ENCODE measurements at places on chromosomes 4 and X. TPM values are rescaled to one million over a fixed set of nuclear protein-coding genes. Genes with fewer than 3 reads are reported as not detected.

The PFKFB1 gene
- total RNA-seq: 0.34 TPM

The CLIC2 gene
- 8.9 TPM for total RNA-seq

The ARHGAP4 gene
- total RNA-seq: 6.8 TPM

The GATA1 gene
- total RNA-seq: not detected

The MOSPD2 gene
- total RNA-seq: 4.9 TPM

The COPS4 gene
- 48.2 TPM for total RNA-seq

The PNCK gene
- total RNA-seq: 6.4 TPM

The SNCA gene
- 4.1 TPM for total RNA-seq

The DIPK2B gene
- total RNA-seq: 42.0 TPM

The SERTM2 gene
- not detected for total RNA-seq

The HSFX4 gene
- not detected for total RNA-seq

The KLHL4 gene
- 0.44 TPM for total RNA-seq

The REPS2 gene
- 7.4 TPM for total RNA-seq

The BEX1 gene
- total RNA-seq: 3.5 TPM

The RGN gene
- total RNA-seq: 23.6 TPM

The HPSE gene
- total RNA-seq: 0.38 TPM

The PABPC5 gene
- total RNA-seq: 0.21 TPM

The ITIH6 gene
- not detected for total RNA-seq

The MAGEA9B gene
- not detected for total RNA-seq

The SPATA18 gene
- 0.74 TPM for total RNA-seq

GRCh38 chrX:115583496-115584004 lies 22.6 kb downstream of the PLS3 start:
- H3K27me3 ChIP-seq: no peaks in the 10 kb centered on the region
- H3K4me3 ChIP-seq: peak overlapping the region; percentile 30

- no peaks in the 10 kb centered on the region for H3K27me3 ChIP-seq
- H3K36me3 ChIP-seq: no peaks in the 10 kb centered on the region
- H3K4me1 ChIP-seq: no peaks in the 10 kb centered on the region
- DNase-seq: no peak
- H3K27ac ChIP-seq: no peak overlapping the region
- no peak overlapping the region for H3K4me3 ChIP-seq
Observed at GRCh38 chr4:78975865-78976264, 36.6 kb upstream of the PAQR3 start.

DNA sequence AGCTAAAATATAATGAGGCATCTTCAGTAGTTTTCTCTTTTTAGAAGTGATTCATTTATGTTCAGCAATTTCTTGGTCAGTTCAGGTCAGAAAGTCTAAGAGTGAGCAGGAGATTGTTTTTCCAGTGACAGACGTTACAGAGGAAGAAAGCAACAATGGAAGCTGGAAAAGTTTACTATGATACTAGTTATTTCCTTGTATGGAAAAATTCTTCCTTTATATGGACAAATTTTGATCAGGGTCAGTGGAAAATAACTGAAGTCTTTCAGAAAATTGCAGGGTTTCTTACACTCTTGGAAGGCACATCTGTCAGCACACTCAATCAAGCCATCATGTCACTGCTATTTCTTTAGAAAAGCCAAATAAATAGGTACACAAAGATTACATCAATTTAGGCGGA lies 1120.7 kb downstream of the FAT4 start:
- no peak overlapping the region for H3K27ac ChIP-seq
- H3K36me3 ChIP-seq: no peaks in the 10 kb centered on the region

- peak; percentile 21 for DNase-seq
- peaks cover 98% of the 10 kb centered on the region for H3K36me3 ChIP-seq
- no peak overlapping the region for H3K27ac ChIP-seq
- no peaks in the 10 kb centered on the region for H3K4me1 ChIP-seq
- H3K27me3 ChIP-seq: no peaks in the 10 kb centered on the region
Observed at GRCh38 chr4:3217771-3218170, 31.2 kb upstream of the MSANTD1 start.

DNA sequence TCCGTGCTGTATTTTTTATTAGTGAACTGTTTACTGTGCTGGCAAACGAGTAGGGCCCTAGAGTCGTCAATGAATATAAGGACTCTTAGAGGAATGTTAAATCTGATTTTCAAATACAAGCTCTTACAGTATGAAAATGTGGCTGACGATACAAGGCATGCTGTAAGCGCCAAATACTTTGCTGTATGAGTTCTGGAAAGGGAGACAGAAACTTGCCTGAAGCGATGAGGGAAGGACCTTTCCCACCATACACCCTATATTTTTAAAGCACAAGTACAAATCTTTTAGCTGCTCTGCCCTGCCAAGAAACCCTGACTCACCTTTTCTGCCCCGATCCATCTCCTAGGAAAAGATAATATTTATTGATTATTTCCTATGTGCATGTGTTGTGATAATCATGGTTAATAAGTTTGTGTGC lies 15.7 kb upstream of the RUFY3 start:
- peak overlapping the region; percentile 84 for H3K4me3 ChIP-seq
- DNase-seq: no peak
- peaks cover 18% of the 10 kb centered on the region for H3K4me1 ChIP-seq
- H3K27ac ChIP-seq: peak overlapping the region; percentile 93

DNA sequence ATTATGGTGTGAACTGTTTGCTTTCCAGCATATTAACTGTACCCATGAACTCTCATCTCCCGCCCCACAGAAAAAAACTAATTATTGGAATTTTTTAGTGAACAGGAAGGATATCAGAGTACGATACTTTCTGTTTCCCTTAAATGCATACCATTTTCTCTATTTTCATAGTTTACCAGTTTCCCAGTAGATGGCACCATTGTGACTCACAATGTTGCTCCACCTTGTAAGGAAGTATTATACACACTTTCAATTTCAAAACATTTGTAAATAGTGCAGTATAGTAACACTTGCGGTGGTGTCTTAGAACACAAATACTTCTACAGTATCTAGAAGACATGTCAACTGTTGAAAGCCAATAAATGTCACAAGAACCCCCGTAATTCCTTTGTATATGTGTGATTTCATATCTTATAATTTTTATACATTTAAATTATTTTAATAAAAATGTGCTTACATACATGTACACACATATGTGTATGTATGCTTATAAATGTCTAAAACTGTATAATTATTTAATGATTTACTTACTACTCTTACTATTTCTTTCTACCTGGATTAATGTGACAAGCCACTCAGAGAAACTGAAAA lies 167.3 kb downstream of the SLIT2 start:
- DNase-seq: no peak
- H3K4me3 ChIP-seq: no peak overlapping the region
- H3K36me3 ChIP-seq: no peaks in the 10 kb centered on the region
- no peaks in the 10 kb centered on the region for H3K4me1 ChIP-seq
- no peak overlapping the region for H3K27ac ChIP-seq

DNA sequence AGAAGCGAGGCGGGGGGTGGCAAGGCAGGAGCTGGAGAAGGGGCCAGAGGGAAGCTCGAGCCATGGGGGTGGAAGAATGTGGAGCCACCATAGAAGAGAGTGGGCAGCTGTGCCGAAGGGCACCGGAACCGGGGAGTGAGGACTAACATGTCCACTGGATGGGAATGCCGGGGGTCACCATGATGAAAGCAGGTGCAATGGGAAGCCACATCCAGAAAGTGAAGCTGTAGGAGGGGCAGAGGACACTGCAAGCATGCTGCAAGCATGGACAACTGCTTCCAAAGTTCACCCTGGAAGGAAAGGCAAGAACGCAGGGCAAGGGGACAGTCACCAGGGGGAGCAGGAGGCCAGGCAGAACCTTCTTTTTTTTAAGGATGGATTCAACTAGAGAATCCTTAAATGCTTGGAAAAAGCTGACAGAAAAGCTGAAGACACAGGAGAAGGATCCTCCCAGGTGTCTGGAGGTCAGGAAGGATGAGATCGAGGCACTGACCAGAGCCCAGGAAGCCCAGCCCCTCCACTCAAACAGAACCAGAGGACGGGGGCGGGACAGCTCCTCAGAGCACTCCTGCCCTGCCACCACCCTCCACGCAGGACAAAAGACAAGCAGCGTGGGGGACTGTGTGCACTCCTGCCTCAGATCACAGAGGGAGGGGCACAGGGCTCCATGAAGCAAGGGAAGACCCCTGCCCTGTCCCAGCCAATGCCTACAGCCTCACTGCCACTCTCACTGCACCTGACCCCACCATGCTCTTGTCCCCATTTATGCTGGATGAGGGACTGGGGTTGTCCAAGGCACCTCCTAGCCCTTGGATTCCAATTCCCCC lies 169.2 kb downstream of the AFAP1 start:
- no peaks in the 10 kb centered on the region for H3K27me3 ChIP-seq
- H3K27ac ChIP-seq: no peak overlapping the region
- peaks cover 8% of the 10 kb centered on the region for H3K4me1 ChIP-seq
- DNase-seq: peak; percentile 23

- H3K36me3 ChIP-seq: no peaks in the 10 kb centered on the region
- DNase-seq: no peak
- H3K4me3 ChIP-seq: no peak overlapping the region
- no peaks in the 10 kb centered on the region for H3K27me3 ChIP-seq
- H3K4me1 ChIP-seq: no peaks in the 10 kb centered on the region
Observed at GRCh38 chrX:79078114-79078513, 66.4 kb upstream of the GPR174 start.

- H3K4me1 ChIP-seq: no peaks in the 10 kb centered on the region
- H3K27ac ChIP-seq: no peak overlapping the region
- DNase-seq: no peak
- no peak overlapping the region for H3K4me3 ChIP-seq
Observed at GRCh38 chr4:24840362-24840761, 45.0 kb downstream of the SOD3 start.

GRCh38 chr4:40206426-40206825 lies 9.6 kb downstream of the RHOH start:
- no peaks in the 10 kb centered on the region for H3K27me3 ChIP-seq
- no peaks in the 10 kb centered on the region for H3K4me1 ChIP-seq
- H3K36me3 ChIP-seq: no peaks in the 10 kb centered on the region
- no peak for DNase-seq
- H3K27ac ChIP-seq: no peak overlapping the region

DNA sequence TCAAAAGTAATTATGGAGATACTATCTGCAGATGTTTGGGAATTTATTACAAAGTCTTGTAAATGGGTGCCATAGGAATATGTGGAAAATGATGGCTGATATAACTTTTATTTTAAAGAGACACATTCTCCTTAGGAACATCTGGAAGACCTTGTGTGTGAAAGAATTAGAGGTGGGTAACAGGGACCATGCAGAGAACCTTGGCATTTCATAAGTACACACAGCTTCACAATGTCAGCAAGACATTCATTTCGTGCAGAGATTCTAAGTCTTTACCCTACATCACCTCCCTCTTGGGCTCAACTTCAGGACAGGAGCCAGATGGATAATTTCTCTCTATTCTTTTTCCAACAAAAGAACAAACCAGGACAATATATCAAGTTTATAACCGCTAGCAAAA lies 458.1 kb upstream of the INTU start:
- H3K27me3 ChIP-seq: no peaks in the 10 kb centered on the region
- DNase-seq: no peak
- no peaks in the 10 kb centered on the region for H3K36me3 ChIP-seq
- no peak overlapping the region for H3K27ac ChIP-seq

- no peaks in the 10 kb centered on the region for H3K27me3 ChIP-seq
- H3K4me1 ChIP-seq: no peaks in the 10 kb centered on the region
- no peak for DNase-seq
- no peak overlapping the region for H3K4me3 ChIP-seq
Observed at GRCh38 chr4:37873386-37873785, 17.5 kb upstream of the TBC1D1 start.

DNA sequence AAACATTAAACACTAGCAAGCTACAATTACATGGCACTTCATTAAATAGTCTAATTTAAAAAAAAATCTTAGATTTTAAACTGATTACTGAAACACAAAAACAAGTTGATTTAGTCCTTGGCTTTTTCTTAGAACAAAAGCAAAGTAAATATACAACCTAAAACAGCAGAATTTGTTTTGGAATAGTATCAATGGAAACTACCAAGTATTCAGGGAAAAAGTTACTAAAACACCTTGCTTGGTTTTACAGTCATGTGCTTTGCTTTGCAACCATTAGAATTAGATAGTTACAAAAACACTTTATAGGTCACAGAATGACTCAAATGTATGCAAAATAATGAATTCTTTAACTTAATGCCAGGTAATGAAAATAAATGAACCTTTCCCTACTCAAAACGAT lies 105.3 kb downstream of the CNOT6L start:
- H3K27ac ChIP-seq: no peak overlapping the region
- H3K4me3 ChIP-seq: no peak overlapping the region
- H3K36me3 ChIP-seq: peaks cover 9% of the 10 kb centered on the region
- no peak for DNase-seq
- no peaks in the 10 kb centered on the region for H3K27me3 ChIP-seq
- no peaks in the 10 kb centered on the region for H3K4me1 ChIP-seq

DNA sequence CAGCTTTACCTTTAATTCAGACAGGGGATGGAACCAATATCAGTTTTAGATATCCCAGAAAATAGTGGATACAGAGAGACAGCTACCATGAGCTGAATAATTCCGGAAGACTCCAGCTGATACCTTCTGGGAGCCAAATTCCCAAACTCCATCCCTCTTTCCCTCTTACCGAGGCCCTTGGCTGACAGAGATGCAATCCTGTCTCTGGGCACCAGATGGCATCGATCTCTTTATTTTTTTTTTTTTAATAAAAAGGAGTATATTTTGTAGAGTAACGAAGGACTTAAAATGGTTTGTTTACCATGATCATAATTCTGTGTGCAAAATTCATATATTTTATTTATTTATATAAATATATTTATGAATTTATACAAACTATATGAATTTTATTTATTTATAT lies 31.0 kb downstream of the RAB40A start:
- no peaks in the 10 kb centered on the region for H3K36me3 ChIP-seq
- no peaks in the 10 kb centered on the region for H3K27me3 ChIP-seq
- H3K4me1 ChIP-seq: no peaks in the 10 kb centered on the region
- no peak overlapping the region for H3K27ac ChIP-seq
- H3K4me3 ChIP-seq: no peak overlapping the region
- no peak for DNase-seq

DNA sequence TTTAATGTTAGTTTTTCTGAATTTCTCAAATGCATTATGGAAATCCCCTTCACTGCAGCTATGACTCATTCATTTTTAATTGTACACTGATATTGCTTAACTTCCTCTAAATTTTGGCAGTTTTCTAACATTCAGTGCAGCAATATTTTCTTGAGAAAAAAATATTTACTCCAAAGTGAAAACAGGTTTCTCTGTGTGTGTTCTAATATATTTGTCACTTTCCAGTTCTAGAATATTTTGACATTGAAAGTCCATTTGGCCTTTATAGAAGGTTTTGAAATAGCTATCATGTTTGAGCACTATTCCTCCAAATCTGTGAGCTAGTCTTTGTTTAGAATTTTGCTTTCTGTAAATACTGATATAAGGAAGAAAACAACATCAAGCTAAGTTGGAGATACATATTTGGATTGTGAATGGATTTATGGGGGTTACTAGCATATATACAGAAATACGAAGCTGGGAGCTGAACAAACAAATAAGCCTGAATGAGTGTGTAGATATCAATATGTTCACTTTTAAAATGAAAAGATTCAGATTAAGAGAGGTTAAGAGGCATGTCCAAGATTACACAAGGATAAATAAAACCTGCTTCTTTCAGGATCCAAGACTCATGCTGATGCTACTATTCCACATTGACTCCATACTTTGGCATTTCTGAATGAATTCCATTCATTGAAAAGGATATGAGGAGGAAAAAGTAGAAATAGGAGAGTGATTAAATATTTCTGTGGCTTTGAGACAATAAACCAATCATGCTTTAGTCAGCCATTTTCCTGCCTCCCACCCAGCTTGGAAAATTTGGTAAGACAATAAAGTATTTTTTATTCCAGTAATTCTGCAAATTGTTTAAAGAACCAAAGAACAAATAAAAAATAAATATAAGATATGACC lies 57.3 kb upstream of the SLIT2 start:
- H3K4me1 ChIP-seq: peaks cover 8% of the 10 kb centered on the region
- DNase-seq: no peak
- H3K27ac ChIP-seq: peak overlapping the region; percentile 65
- no peaks in the 10 kb centered on the region for H3K36me3 ChIP-seq
- no peak overlapping the region for H3K4me3 ChIP-seq
- H3K27me3 ChIP-seq: no peaks in the 10 kb centered on the region

Measured in heart left ventricle (tissue), 16 donors.